ENCODE measurements at places on chromosomes 4 and X.

DNA sequence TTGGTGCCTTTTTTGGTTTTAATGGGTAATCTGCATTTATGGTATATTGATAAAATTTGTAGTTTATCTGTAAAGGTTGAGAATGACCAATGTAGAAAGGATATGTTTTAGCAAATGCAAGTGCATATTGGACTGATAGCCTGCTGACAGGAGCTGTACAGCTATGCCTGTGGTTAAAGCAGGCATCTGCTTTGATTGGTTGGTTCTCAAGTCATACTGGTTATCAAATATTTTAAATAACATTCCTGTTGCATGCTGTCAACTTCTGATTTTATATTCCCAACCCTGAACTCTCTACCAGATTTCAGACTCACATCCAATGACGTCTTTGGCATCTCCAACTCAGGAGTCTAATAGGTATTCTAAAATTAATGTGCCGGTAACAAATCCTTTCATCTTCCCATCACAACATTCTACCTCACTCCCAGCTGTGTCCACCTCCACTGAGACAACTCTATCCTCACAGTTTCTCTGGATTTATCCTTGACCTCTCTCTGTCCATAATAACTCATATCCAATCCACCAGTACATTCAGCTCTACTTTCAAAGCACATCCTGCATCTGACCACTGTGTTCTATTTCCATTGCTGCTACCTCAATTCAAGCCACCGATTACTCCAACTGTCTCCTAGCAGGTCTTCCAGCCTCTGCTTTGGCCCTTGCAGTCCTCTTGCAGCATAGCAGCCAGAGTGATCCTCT lies 125.7 kb downstream of the CAMK2D start:
- DNase-seq: no peak

DNA sequence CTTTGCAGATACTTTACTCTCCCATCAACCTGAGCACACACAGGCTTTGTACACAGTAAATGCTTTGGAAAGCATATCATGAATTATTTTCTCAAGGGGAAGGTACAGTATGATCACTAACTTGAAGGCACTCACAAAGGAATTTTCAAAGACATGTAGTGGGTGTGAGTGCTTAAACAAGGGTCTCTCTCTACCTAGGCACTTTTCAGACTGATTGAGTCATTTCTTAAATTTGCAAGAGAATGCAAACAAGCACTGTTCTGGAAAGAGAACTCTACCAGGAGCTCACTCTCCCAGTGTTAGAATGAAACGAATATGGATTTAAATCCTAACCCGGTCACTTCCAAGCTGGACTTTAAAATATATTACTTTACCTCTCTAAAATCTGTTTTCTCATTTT lies 85.7 kb downstream of the MAML3 start:
- DNase-seq: no peak

DNA sequence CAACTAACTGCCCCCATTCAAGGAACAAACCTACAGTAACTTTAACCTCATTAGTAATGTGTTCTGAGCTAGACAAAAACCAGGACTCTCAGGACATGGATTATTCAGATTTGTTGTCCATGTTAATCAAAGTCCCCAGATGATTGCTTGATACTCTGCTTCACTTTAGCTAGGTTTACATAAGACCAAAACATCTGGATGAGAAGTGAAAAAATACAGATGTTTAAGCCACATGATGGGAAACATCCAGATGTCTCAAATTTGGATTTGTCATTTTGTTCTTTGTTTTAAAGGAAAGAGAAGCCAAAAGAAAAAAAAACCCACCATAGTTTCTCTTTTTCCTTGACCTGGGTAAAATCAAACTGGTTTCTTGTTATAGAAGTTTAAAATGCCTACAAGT lies 48.5 kb upstream of the NRK start:
- no peak for DNase-seq

- DNase-seq: no peak
Measured at GRCh38 chrX:53223068-53223693, 1.8 kb downstream of the KDM5C start.

GRCh38 chrX:141176586-141177451 lies at the start of gene LDOC1:
Gene LDOC1, minus strand, starts transcription at chrX:141177129. Its CDS starts 108 bp downstream, at chrX:141177021.
- DNase-seq: peak; percentile 19

DNA sequence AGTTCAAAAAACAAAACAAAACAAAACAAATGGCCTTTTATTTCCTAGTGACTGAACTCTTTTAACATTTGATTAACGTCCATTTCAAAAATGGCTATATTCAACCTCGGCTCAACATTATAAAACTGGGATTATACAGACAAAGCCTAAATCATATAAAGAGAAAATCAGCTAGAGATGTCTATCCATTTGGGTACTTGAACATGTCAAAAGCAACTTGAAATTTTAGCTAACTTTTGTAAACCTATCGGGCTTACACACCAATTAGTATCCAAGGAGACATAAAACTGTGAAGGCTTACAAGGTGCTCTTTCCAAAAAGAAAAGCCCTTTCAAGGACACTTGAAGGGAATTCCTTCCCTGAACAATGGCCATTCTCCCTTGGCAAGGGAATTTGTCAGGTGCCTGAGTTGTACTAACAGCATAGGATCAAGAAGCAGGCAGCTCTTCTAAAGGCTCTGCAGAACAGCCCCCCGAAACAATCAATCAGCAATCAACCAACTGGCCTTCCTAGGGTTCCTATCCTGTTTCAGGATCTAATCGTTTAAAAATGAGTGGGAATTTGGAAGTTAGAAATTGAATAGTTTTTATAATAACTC lies 633.7 kb upstream of the HTR2C start:
- DNase-seq: no peak

DNA sequence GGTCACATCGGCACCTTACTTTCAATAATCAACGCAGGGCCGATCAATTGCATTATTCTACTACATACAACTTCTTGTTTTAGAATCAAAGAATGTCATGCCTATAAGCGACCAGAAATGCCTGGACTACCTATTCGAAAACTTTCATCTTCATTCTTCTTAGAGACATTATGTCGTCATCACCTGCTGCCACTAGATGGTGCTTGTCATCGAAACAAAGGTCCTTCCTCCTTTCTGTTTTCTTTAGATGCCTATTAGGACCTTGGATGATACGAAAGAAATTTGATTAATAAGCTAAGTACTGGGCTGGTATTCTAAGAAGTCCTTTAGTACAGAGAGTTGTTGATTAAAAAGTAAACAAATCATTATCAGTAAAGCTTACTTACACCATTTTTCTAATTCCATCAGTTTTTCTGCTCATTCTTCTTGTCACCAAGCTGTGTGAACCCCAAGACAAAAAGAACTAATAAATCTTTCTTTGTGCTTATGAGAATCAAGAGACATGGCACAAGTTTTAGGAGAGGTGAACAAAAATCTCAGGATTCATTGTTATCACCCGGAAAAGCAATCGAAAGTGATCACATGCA lies 154.5 kb upstream of the SLC4A4 start:
- DNase-seq: no peak

DNA sequence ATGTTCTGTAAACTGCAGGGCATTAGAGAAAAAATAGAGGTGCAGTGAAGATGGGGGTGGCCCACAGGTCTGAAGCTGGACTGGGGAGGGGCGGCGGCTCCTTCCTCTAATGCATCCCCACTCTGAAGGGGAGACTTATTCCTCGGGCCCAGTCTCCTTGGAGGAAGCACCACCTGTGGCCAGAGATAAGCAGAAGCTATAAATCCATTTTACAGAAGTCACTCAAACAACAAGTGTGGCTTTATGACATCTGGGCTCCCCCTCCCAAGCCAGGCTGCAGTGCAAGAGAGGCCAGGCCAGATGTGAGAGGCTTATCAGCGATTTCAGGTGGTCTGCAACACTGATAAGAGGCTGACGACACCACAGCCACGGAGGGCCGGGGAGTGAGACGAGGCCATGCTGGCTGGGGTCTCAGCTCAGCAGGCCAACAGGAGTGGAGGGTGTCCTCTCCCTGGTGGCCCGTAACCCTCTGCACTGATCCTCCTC lies 15.8 kb downstream of the CYTL1 start:
- no peak for DNase-seq

- no peak for DNase-seq
Measured at GRCh38 chr4:147029296-147029695, 83.6 kb upstream of the TTC29 start.

GRCh38 chr4:153110739-153111138 lies 93.5 kb upstream of the TRIM2 start:
- no peak for DNase-seq

- no peak for DNase-seq
Measured at GRCh38 chr4:8345053-8345945, 75.7 kb downstream of the HTRA3 start.

DNA sequence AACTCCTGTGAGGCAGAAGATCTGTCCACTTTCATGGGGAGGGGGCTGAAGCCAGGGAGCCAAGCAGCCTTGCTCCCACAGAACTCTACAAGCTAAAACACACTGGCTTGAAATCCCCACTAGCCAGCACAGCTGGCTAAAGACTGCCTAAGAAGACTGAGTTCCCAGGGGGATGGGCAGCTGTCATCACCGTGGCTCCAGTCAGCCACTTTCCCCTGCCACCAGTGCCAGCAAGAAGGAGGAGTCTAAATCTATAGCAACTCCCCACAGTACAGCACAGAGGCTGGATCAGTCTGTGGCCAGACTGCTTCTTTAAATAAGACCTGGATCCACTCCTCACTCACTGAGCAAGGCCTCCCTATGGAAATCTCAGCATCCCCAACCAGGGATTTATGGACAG lies 308.6 kb downstream of the FAM47B start:
- no peak for DNase-seq

- DNase-seq: no peak
Measured at GRCh38 chr4:3853388-3854035, 87.3 kb downstream of the ADRA2C start.

- no peak for DNase-seq
Measured at GRCh38 chr4:32142075-32142474, 1421.9 kb downstream of the PCDH7 start.

- DNase-seq: no peak
Measured at GRCh38 chr4:147924604-147925412, 192.9 kb downstream of the ARHGAP10 start.

- no peak for DNase-seq
Measured at GRCh38 chr4:140757232-140757630, 1.0 kb upstream of the TBC1D9 start.

DNA sequence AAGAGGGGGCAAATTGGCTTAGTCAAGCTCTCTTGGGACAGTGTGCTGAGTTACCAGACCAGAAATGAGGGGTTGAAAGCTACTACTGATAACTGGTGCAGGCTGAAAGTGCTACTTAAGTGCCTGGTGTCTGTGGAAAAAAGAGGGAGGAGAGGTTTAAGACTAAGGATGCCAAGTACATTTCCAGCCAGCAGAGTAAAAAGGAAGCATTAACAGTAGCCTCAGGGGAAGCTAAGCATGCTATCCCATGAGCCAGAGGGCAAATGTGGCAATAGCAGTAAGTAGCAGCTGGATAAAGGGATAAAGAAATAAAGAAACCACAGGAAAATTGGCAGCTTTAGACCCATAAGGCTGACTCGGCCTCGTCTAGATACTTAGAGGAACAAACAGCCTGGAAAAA lies 196.3 kb upstream of the MAB21L2 start:
- DNase-seq: no peak

GRCh38 chr4:157226601-157227000 lies 6.1 kb downstream of the GRIA2 start:
- no peak for DNase-seq

DNA sequence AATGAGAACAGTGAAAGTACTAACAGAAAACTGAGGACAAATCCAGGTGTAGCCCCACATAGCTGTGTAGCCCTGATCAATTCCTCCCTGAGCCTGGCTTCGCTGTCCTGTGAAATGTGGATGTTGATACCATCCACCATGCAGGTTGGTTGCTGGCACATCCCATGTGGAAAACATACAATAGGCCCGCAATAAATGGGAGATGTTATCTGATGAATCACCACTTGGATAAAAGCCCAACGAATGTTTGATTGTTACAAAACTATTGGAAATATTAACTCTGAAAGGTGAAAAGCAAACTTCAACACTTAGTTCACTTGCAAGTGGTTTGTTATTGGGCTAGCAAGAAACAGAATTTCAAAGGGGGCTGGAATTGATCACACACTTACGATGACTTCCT lies 186.3 kb upstream of the FTHL17 start:
- DNase-seq: no peak

DNA sequence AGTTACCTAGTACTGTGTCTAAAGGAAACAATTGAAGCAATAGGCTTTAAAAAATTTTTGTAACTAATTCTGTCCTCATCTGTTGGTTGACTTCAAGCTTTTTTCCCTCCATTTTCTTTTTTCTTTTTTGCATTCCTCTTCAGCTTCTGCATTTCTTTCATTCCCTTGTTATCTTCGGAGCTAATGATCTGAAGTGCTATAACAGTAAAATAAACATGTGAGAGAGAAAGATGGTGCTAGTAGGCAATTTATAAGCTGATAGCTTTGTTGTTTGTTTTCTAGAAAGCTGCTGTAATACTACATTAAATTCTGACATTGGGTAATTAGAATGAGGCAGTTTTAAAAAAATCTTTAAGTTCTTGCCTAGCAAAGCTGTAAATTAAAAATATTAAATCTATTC lies 37.1 kb downstream of the PTPN13 start:
- no peak for DNase-seq

DNA sequence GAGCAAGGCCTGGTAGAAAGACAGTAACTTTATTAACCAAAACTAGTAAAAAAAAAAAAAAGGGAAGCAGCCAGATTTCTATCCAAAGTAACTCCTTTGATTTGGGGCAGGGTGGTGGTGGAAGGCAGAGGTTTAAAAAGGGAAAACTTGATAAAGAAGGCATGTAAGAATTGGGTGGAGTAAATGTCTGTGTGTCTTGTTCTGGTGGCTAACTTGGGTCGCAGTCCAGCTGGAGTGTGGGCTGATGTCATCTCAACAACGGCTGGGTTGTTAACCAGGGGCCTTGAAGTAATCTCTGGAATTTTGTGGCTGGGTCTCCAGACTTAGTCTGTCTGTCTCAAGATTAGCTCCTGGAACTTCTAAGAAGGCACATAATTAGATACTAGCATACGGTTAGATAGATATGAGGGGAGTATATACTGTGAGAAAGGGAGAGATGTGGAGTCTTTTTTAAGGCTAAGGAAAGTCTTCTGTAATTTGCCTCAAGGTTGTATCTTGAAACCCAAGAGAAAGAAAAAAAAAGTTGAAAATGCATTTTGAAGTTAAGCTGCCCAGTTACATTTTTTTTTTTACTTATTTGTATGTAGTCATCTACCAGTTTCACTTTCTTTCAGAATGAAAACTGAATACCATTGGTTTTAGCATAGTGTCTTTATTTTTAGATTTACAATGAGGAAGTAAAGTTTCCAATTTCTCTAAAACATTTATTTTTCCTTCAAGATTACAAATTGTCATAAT lies 48.3 kb downstream of the MTHFD2L start:
- no peak for DNase-seq

DNA sequence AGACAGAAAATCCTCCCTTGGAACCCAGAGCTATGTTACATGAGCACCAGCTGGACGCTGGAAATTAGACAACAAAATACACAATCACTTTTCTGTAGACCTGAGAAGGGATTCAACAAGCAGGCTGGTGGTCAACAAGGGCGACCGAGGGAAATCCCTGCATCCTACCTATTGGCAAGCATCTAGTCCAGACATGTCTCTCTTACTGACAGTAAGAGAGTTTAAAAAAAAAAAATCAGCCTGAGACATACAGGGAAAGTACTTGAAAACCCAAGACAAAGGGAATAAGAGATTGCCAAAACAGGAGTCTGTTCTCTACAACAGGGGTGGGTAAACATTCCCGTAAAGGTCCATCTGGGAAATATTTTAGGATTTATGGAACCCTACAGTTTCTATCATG lies 108.0 kb downstream of the KDR start:
- no peak for DNase-seq

- no peak for DNase-seq
Measured at GRCh38 chrX:27878862-27879261, 71.1 kb downstream of the MAGEB10 start.
